ENCODE measurements at places on chromosomes 11 and 22.

DNA sequence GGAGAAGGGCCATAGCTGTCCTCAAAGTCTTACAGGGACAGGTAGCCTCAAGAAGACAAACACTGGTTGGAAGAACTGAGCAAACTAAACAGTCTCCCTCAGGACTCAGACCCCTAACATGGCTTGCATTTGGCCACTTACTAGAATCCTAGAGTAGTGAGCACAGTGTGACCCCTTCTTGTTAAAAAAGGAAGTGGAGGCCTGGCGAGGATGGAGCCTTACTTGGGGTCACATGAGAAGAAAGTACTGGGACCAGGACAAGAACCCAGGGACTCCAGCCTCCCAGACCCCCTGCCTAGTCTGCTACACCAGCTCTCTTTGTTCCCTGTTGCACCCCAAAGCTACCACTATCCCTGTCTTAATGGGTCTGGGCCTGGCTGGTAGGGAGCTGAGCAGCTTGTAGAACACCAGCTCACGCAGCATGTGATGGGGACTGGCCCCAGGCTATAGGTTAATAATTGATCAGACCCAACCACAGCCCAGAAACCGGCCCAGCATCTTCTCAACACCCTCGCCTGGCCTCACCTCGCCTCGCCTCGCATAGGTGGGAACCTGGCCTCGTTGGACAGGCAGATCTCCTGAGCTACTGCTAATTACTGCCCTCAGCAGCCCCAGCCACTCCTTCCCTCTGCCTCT lies 17.6 kb downstream of the DGAT2 start:
- DNase-seq = peak; percentile 82

DNA sequence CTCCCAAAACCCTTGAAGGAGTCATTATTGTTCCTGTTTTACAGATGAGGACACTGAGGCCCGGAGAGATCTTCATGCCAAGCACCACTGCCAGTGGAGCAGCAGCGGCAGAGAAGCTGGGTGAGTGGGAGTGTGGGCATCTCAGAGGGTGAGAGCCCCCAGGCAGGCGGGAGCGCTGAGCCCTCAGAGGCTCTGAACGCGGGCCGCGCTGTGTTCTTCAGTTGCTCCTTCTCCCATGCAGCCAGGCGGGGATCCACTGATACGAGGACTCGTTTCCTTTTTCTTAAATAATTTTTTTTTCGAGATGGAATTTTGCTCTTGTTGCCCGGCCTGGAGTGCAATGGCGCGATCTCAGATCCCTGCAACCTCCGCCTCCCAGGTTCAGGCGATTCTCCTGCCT lies 47.0 kb downstream of the TPBGL start:
- no peak for DNase-seq

DNA sequence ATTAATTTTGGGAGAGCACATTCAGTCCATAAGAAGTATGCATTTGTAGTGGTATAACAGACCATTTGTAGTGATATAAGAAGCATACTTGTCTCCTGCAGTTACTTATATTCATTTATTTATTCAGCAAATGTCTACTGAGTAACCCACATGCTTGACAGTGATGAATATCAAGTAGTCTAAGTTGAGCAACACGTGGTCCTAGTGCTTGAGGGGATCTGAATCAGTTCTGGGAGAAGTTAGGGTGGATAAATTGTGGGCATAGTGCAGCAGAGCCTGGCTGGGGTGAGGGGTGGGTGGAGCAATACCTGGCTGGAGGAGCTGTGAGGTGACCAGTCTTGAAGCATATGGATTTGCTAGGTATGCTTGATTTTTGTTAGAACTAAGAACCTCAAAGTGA lies 24.3 kb downstream of the STX3 start:
- DNase-seq = no peak

GRCh38 chr11:79813551-79813950 lies 372.7 kb upstream of the TENM4 start:
- no peak for DNase-seq

GRCh38 chr22:20957102-20957682 lies 9.9 kb upstream of the AIFM3 start:
- peak; percentile 50 for DNase-seq

- DNase-seq = peak; percentile 43
Observed at GRCh38 chr22:37243402-37244113, 511 bp downstream of the RAC2 start.

- DNase-seq = no peak
Observed at GRCh38 chr11:122198291-122198983, 82.4 kb upstream of the BLID start.

DNA sequence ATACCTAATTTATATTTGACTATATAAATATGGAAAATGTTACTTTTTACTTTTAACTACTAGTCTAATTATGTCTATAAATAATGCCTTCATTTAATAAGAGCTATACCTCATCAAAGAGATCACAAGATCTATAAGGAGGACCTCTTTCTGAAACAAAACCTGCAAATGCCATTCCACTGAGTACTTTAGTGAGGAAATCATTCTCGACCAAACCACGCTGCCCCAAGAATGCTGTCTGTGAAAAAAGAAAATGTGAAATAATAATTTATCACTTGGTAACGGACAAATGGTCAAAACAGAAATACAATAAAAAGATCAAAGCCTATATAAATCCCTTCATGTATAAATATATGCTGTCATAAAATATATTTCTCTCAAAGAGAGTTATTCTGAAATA lies 301.7 kb downstream of the SBF2 start:
- DNase-seq = no peak

DNA sequence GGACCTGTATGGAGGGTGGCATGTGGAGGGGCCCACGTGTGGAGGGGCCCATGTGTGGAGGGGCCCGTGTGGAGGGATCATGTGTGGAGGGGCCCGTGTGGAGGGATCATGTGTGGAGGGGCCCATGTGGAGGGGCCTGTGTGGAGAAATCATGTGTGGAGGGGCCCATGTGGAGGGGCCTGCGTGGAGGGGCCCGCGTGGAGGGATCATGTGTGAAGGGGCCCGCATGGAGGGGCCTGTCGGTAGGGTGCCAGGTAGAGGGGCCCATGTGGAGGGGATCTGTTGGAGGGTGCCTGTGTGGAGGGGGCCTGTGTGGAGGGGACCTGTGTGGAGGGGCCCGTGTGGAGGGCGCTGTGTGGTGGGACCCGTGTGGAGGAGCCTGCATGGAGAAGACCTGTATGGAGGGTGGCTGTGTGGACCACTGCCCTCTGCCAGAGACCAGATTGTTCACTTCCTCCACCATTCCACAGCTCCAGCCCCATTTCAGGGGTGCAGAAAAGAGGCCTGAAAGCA lies 47.0 kb downstream of the IGLL5 start:
- no peak for DNase-seq

GRCh38 chr11:123302751-123303195 lies 107.7 kb upstream of the CLMP start:
- no peak for DNase-seq

GRCh38 chr22:33654173-33654895 lies 265.9 kb downstream of the LARGE1 start:
- no peak for DNase-seq

GRCh38 chr11:77472991-77473800 lies 698 bp downstream of the PAK1 start:
- DNase-seq = peak; percentile 78

All from mucosa of descending colon (tissue), 3 donors.